Islet precursor cell (in vitro differentiated cells): ENCODE measurements at places on chromosomes 11 and 22.

DNA sequence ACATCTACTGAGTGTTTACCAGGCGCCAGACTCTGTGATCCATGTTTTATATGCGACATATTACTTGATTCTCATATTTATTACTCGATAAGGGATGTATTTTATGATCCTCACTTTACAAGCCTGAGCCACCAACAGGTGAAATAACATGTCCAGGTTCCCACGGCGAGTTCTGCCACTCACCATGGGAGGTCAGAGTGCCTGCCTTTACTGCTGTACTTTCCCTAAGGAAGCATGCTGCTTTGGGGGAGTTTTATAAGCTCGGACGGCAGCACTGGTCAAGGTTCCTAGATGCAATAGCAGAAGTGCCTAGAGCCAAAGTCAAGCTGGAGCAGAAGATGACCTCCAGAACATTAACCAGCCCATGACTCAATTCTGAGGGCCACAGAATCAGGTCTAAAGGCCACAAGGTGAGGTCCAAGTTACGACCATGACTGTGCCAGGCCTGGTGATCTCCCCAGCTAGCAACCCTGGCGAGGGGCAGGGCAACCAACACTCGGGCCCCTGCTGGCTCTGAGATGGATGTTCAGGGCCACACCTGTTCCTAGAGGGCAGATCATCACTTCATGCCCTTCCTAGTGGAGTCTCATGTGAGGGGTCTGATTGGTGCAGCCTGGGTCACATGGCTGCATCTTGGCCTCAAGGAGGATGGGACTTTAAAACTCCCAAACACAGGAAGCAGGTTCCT, 14.2 kb downstream of the IFT27 start:
- DNase-seq = peak; percentile 36

DNA sequence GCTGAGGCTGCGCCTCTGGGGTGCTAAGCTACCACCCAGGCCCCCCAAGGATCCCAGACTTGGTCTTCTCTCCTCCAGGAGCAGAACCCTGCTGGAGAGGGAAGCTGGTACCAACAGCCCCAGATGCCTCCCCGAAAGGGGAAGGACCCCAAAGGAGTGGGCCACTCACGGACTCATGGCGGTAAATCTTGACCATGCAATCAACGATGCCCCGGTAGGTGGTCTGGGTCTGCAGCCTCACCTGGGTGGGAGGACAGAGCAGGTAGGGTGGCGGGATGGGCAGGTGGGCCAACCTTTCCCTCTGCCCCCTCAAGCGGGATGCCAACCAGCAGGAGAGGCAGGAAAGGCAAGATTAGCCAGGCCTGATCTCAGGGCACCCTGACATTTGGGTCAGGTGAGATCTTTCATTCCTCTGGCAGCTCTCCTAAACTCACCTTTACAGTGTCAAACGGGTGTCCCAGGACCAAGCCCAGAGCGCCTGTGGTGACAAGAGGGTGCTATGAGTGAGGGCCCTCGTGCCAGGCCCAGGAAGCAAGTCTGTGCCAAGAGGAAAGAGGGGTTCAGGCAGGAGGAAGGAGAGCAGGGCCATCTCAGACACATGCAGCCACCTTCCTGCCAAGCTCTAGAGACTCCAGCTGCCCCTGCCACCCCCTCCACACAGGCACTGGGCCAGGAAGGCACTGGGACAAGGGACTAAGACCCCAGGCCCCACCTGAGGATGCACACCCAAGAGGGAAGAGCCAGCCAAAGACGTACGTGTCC, 2.6 kb downstream of the SLC25A45 start:
- no peak for DNase-seq

DNA sequence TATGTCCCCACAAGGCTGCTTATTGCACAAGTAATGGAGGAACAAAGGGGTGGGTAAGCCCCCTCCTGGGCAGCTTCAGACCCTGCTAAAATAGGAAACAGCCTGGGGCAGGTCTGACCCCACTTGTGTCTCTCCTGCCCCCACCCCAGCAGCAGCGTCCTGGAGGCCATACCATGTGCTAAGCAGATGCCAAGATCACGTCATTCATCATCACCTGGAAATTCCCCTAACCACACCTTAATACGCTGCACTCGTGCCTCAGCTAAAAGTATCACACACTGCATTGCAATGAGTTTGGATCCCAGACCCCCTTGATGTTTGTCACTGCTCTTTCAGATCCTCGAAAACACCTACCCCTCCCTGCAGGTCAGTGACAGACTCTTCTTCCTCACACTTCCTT, 27.8 kb upstream of the GGTLC2 start:
- no peak for DNase-seq

- DNase-seq = peak; percentile 74
These were observed 72.0 kb downstream of the RPUSD4 start for GRCh38 chr11:126139111-126140091.

- no peak for DNase-seq
These were observed 40.4 kb upstream of the GRIK4 start for GRCh38 chr11:120471131-120471530.

DNA sequence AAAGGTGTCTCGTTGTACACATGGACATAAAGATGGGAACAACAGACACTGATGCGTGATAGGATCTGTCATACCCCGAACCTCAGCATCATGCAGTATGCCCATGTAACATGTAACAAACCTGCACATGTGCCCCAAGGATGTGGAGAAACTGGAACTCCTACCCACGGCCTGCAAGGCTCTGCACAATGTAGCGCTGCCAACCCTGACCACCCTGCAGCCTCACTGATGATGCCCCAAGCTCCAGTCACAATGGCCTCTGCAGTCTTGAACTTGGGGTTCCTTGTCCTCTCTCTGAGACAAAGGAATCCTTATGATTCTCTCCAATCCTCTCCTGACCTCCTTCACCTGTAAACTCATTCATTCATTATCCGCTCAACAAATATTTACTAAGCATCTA, 14.2 kb downstream of the LMO1 start:
- DNase-seq = no peak

GRCh38 chr11:35359321-35360054, 59.9 kb downstream of the SLC1A2 start:
- no peak for DNase-seq

DNA sequence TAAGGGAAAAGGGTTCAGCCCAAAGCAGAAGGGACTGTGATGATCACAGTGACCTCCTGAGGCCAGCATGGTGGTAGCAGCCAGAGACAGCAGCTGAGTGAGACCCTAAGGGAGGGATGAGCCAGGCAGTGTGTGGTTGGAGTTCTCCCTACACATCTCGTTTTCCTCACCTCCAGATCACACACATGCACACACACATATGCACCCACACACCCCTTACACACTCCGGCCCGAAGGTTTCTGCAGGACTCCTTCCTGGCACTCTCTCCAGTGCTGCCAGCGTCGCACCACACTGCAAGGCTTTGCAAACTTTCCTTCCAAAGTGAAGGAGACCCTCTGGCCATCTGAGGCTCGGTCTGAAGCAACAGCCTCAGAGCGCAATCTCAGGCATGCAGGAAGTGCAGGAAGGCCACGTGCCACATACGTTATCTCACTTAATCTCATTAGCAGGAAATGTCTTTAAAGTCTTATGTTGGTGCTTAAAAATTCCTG, 26.9 kb upstream of the TP53I11 start:
- peak; percentile 64 for DNase-seq

DNA sequence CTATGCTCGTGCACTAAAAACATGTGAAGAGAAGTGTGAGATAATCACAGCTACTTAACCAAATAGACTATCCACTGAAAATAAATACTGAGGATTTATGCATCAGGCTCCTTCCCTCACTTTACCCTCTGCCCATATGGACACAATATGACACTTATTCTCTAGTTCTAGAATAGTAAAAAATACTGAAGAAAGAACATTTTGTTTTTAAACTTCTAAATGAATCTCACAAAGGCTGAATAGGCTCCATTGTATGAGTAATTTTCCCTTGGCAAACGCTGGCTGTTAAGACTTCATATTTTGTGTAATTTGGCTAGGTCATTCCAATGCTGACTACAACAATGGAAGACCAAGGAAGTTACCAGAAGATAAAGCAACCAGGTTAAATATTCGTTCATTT, 9.9 kb downstream of the HPS5 start:
- no peak for DNase-seq

- DNase-seq = no peak
These were observed 34.2 kb upstream of the FCHSD2 start for GRCh38 chr11:73176145-73176873.

DNA sequence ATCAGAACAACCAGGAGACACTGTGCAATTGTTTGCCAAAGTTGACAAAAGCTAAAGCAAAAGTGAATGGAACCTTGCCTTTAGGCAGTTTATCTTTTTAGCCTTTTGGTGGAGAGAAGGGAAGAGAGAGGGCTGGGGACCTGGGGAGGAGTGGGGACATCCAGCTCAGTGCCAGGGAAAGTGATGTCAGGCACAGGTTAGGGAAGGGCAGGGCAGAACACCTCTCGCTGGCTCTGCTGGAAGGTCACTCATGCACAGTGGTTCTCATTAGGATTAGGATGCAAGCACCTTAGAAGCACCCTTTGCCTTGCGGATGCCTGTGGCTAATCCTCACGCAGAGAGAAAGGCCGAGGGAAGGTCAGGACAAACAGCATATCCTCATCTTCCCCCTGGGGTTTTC, 14.3 kb upstream of the LINC01488 start:
- DNase-seq = no peak

- DNase-seq = no peak
These were observed 359.1 kb downstream of the LUZP2 start for GRCh38 chr11:24855951-24856350.

DNA sequence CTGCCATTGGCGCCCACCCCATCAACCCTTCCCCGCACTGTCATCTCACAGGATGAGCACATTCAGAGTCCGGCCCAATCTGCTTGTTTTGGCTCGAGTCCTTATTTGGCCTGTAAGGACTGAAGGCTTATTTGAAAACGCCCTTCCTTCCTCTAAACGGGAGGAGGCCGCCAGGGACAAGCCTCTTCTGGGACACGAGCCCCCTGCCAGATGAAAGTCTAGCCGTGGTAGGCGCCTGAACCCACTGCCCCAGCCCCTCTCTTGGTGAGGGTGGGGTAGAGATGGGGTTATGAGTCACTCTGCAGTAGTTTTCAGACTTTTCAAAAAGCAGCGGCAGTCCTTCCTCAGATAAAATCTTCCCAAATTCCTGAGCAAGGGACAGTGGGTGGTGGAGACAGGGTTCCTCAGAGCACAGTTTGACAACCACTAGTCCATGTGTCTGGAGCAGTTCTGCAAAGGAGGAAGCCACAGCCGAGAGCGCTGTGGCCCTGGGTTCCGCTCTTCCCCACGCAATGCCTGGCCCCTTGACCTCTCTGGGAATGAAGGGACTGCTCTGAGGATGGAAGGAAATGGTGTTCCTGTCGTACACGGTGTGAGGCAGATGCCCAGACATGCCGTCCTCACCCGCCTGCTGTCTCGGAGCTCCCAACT, 57.0 kb downstream of the MYH9 start:
- peak; percentile 96 for DNase-seq

- DNase-seq = peak; percentile 23
These were observed 3.1 kb downstream of the IFITM1 start for GRCh38 chr11:316891-317301.

DNA sequence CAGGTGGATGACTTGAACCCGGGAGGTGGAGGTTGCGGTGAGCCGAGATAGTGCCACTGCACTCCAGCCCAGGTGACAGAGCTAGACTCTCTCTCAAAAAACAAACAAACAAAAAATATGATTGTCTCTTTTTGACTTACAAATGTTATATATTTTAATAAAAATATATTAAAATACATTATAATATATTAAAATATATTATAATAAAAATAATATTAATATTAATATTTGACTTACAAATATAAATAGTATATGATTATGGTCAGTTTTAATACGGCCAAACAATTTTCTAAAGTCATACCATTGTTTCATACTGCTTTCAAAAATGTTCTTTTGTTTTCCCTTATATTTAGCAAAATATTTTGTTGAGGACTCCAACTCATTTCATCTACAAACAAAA, 27.2 kb upstream of the DDX6 start:
- DNase-seq = no peak

DNA sequence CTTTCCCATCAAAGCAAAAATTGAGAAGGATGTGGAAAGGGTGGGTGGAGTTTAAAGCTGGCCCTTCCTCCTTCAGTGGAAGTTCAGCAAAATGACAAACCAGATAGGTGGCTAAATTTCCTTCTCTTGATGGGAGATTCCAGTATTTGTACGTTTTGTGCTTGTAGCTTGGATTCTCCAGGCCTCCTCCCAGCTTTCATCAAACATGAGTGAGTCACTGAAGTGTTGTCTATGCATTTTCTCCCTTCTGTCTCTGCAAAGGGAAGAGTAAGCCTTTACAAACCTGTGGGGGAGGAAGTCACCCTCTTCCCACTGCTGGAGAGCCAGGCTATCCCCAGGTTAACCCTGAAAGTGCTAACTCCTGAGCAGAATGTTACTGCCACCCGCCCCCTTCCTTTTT, 6.4 kb downstream of the MARK2 start:
- peak; percentile 65 for DNase-seq

DNA sequence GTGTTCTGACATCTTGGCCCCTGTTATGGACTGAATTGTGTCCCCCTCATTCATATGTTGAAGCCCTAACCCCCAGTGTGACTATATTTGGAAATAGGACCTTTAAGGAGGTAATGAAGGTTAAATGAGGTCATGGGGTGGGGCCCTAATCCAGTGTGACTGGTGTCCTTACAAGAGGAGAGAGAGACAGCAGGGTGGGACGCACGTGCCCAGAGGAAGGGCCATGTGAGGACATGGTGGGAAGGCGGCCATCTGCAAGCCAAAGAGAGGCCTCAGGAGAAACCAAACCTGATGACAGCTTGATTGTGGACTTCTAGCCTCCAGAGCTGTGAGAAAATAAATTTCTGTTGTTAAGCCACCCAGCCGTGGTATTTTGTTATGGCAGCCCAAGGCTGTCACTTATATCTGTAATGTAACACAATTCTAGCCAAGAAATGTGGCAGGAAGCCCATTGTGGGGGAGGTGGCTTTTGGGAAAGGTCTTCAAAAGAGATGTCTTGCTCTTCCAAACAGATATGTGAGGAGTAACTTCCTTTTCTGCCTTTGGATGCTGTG, 23.7 kb downstream of the SLC22A6 start:
- DNase-seq = peak; percentile 15

GRCh38 chr11:59866397-59866796, at the start of gene TCN1:
TSS of gene TCN1 (minus strand) at chr11:59866487. CDS start at chr11:59866470, 17 bp downstream.
- DNase-seq = no peak

DNA sequence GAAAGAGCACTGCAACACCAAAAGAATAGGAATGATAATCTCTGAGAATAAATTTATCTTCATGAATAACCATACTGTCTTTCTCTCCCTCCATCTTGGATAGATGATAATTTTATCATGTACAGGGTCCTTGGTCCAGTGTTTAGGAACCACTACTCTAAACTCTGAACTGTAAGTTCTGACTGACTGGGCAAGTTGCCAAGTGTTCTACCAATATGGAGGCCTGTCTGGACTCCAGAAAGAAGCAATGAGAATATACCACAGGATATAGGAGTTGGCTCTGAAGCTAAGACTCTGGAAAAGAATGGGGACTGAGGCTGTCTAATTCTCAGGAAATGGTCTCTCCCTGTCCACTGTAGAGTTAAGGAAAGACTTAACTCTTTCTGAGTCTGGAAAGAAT, 1.5 kb downstream of the FHIP1B start:
- DNase-seq = no peak

GRCh38 chr11:126391286-126391954, 35.9 kb downstream of the ST3GAL4 start:
- no peak for DNase-seq

GRCh38 chr11:130246738-130247137, 68.0 kb downstream of the ZBTB44 start:
- no peak for DNase-seq

GRCh38 chr22:43479962-43480361, 68.1 kb downstream of the MPPED1 start:
- no peak for DNase-seq

- peak; percentile 96 for DNase-seq
These were observed 27.6 kb downstream of the CD5 start for GRCh38 chr11:61129639-61130523.

- peak; percentile 55 for DNase-seq
These were observed 114.9 kb upstream of the ALX4 start for GRCh38 chr11:44424841-44425240.
